ENCODE measurements at places on chromosomes 7 and 10.

- DNase-seq: no peak
These were observed 52.6 kb downstream of the CHST3 start for GRCh38 chr10:72016608-72017300.

DNA sequence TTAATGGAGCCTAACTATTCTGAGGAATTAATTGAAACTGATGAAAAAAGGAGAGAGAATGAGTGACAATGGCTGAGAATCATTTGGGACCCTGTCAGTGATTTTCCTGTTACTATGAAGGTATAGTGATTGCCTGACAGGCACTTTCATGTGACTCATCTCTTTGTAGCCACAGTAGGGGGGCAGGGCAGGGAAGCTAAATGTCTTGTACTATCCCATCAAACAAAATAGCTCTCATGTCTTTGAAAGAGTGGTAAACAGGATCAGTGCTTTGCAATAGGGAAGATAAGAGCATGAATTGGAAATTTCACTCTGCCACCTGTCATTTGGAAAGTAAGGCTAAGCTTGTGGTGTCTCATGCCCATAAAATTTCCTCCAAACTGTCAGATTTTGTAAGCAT is 94.5 kb upstream of the GSDME start:
- no peak for DNase-seq

- no peak for DNase-seq
These were observed 78.4 kb upstream of the DUSP5 start for GRCh38 chr10:110419265-110419664.

GRCh38 chr7:41774966-41775365 is 72.1 kb upstream of the INHBA start:
- no peak for DNase-seq

DNA sequence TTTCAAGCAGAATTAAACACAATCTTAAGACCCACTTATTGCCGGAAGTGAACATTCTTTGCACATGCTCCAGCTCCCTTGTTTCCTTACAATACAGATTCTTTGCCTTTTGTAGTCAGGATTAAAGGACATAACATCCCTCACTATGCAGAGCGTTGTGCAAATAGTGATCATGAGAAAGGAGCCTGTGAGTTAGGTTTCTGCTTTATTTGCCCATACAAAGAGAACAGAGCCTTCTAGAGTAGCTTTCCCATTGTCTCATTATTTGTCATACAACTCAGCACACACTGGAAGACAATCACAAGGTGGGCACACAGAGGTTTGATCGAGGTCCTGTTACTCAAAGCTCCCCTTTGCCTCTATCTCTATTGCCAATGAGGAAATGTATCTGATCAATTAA is 48.2 kb upstream of the WDR11 start:
- DNase-seq: no peak
